Activated naive CD8-positive, alpha-beta T cell treated with anti-CD3 and anti-CD28 coated beads for 36 hours (primary cell): ENCODE measurements at places on chromosomes 7 and 10.
A peak's percentile ranks its signal among the peaks of the same experiment; 100 is the strongest.

DNA sequence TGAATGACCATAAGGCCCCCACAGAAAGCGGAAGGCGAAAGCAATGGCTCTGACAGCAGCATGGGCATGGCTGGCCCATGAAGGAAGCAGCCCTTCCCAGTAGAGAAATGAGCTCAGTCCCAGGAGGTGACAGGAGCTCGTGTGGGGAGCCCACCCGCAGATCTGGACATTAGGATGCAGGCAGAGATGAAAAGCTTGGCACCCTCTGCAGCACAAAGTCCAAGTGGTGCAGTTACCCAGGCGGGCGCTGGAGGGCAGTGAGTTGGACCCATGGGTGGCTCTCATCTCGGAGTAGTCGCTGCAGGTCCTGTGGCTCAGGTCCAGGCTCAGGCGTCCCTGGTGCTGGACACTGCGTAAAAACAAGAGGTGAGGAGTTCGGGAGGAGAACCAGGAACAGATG, 109.0 kb downstream of the DLG5 start:
- no peak for DNase-seq

- peak; percentile 65 for DNase-seq
Measured at GRCh38 chr10:119871881-119872609, 598 bp downstream of the MCMBP start.

- DNase-seq = no peak
Measured at GRCh38 chr7:91427051-91427450, 162.8 kb downstream of the FZD1 start.

DNA sequence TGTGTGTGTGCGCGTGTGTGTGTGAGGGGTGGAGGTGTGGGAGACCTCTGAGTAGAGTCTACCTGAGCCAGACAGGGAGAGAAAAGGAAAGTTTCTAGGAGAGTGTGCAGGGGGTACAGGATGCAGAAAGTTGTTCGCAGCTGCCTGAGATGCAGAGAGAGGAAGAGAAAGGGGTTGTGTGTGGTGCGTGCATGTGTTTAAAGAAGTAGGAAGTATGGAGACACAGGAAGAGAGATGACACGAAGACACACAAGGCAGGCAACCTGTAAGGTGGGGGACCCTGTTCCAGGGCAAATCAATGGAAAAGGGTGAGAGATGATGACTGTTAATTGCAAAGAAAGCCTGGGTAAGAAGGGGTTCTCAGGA, 52.2 kb downstream of the C10orf105 start:
- DNase-seq = no peak

- DNase-seq = no peak
Measured at GRCh38 chr10:125060482-125060825, 99.9 kb downstream of the CTBP2 start.

- no peak for DNase-seq
Measured at GRCh38 chr7:76281706-76282343, 20.6 kb upstream of the HSPB1 start.

DNA sequence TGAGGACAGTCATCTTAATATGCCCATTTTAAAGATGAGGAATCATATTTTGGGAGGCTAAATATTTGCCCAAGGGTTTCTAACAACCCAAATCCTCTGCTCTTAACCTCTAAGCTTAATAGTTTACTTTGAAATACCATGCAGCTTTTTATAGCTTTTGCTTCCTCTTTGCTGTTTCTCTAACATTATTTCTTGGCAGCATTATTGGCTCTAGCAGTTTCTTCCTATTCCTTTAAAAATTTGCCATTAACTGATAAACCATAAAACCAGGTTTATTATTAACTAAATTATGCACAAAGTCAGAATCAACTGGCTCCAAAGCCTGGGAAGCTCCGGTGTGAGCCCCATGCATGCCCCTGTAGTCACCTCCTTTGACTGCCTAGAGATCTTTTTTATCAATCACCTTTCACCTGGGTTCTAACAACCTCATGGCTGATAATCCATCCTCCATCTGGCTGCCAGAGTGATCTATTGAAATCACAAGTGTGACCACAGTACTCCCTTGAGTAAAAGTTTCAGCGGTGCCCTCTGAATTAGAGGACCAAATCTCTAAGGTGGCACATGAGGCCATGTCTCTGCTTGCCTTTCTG, 62.4 kb downstream of the ITGB8 start:
- no peak for DNase-seq

DNA sequence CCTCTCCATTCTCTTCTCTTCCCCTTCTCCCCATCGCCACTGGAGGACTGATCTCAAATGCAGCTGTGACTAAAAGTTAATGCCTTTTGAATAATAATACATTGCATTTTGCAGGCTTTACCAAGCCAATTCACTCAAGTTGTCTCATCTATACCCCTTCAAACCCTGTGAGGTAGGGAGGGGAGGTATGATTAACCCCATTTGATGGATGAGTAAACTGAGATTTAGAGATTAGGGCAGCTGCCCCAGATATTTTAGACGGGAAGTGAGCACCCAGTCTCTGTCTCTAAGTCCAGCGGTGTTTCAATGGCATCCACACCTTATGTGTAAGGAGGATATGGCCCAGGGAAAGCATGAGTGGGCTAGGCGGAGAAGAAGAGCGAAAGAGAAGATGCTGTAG, 1.1 kb downstream of the CPA5 start:
- DNase-seq = no peak

DNA sequence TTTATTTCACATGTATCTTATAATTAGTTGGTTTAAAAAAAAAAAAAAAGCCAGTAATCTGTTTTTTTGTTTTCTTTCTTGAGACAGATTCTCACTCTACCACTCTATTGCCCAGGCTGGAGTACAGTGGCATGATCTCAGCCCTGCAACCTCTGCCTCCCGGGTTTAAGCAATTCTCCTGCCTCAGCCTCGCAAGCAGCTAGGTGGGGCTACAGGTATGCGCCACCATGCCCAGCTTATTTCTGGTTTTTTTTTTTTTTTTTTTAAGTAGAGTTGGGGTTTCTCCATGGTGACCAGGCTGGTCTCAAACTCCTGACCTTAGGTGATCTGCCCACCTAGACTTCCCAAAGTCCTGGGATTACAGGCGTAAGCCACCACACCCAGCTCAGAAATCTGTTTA, 34.1 kb upstream of the CAPZA2 start:
- DNase-seq = no peak

GRCh38 chr10:37821237-37821636, 36.2 kb downstream of the ZNF248 start:
- no peak for DNase-seq

DNA sequence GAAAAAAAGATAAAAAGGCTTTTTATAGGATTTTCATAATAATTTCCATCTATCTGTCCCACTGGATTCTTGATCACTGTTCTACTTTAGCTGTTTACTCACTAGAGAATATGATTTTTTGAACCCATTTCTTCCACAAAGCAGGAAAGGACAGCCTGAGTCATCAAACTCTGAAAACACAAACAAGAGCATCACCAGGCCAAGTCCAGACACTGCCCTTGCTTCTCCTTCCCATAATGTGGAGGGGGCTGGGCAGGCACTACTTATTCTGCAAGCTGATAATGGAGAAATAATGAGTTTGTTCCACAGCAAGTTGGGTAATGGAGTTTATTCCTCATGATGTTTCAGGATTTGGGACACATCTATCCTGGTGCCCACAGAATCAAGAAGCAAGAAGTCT, 13.0 kb upstream of the KCNIP2 start:
- DNase-seq = no peak

DNA sequence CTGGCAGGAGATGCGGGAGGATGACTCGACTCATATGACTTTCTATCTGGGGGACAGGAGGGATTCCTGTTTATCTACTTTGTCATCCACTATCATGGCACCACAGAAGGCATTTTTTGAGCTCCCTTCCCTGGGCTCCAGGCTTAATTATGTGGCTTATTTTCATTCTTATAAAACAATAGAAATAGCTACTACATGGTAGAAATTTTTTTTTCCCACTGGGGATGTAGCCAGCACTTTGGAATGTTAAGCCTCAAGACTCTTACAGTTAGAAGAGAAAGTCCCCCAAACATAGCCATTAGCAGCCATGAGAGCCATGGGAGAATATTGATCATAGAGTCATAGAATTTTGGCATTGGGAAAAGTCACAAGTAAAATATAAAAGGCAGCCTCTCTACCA, 14.6 kb upstream of the FAM180A start:
- no peak for DNase-seq

GRCh38 chr10:60718886-60719285, 59.4 kb upstream of the CDK1 start:
- no peak for DNase-seq

DNA sequence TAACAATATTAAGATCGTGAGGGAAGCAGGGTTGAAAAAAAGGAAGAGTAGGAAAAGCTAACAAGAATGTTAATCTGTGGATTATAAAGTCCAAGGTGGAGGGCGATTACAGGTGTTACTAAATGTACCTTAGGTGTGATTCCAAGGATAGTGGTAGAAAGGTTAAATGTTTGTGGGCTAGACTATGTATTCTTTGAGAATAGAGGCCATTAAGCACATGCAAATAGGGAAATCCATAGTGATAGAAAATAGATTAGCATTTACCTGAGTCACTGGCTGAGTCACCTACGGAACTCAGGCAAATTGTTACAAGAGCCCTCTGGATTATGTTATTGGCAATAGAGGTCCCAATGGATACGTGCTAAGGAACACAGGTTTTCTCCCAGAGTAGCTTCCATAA, 9.0 kb downstream of the MGAM2 start:
- no peak for DNase-seq

- DNase-seq = no peak
Measured at GRCh38 chr7:81467964-81468363, 301.9 kb downstream of the HGF start.

DNA sequence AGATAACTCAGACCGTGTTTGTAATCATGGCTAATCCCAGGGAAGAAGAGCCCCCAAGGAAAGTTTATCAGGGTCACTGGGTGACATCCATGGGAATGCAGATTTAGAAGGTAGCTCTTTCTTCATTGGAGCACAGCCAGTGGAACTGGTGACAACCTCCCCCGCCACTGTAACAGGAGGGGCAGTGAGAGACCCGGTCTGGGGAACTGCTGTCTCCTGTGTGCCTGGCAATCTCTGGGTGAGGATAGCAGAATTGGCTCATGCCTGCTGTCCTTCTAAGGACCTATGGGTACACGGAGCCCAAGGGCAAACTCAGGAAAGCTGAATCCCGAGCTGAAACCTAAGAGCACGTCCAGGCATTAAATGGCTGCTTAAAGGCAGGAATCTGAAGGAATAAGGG, 341.6 kb downstream of the ABCA13 start:
- no peak for DNase-seq

- no peak for DNase-seq
Measured at GRCh38 chr7:127973832-127974231, 57.4 kb downstream of the LRRC4 start.

DNA sequence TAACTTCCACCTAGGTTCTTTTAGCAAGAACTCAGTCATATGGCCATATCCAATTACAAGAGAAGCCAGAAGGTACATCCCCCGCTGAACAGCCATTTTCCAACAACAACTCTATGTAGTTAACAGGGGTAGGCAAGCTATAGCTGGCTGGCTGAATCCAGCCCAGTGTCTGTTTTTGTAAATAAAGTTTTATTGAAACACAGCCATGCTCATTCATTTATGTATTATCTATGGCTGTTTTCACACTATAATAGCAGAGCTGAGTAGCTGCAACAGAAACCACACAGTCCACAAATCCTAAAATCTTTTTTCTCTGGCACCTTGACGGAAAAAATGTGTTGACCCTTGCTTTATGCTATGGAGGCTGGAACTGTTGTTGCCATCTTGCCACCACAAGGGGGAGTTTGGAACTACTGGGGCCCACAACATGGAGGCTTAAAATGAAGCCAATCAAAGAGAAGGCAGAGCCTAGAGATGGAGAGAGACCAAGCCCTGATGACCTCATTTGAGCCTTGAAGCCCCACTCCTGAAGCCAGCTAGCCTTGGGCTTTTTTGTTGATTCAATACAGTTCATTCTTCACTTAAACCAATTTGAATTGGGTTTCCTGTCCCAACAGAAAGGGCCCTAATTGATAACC, 33.3 kb upstream of the XPNPEP1 start:
- peak; percentile 27 for DNase-seq

DNA sequence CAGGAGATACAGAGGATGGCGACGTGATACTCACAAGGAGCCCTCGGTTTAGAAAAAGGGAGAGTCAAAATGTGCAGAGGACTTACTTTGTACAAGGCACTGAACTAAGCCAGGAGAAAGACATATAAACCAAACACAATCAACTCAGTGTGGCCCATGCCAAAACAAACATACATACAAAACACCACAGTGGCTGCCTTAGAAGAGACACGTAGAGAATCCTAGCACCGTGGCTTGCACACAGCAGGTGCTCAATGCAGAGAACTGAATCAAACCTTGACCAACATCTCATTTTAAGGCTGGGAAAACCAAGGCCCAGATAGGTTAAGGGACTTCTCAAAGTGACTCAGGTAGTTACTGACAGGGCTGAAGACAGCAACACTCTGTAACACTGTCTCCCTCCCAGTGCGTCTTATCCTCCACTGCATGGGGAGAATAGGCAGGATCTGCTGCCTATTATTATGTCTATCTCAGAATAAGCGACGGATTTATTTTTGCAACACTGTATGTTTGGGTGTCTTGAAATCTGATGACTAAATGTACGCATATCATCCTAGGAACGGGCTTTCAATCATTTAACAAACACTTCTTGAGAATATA, 11.0 kb downstream of the SORBS1 start:
- DNase-seq = no peak
